ENCODE measurements at places on chromosomes 1 and 21. TPM values are rescaled to one million over a fixed set of nuclear protein-coding genes. Genes with fewer than 3 reads are reported as not detected.

FMO2 gene
- total RNA-seq, result not detected

EDN2 gene
- not detected for total RNA-seq

TINAGL1 gene
- total RNA-seq, result not detected

ANKRD65 gene
- total RNA-seq, result not detected

RBM11 gene
- total RNA-seq, result 0.88 TPM

FCRL1 gene
- total RNA-seq, result not detected

IL10 gene
- 1.9 TPM for total RNA-seq

OR2T12 gene
- total RNA-seq, result not detected

PLPPR5 gene
- total RNA-seq, result not detected

SEMA4A gene
- total RNA-seq, result 21.5 TPM

NUP210L gene
- total RNA-seq, result 0.05 TPM

MARK1 gene
- total RNA-seq, result not detected

SPSB1 gene
- total RNA-seq, result 18.0 TPM

OR6K3 gene
- total RNA-seq, result not detected

TNFRSF14 gene
- total RNA-seq, result 173 TPM

ADAMTSL4 gene
- 1.4 TPM for total RNA-seq

ZNF436 gene
- 6.1 TPM for total RNA-seq

NIBAN1 gene
- total RNA-seq, result 68.8 TPM

OR10J1 gene
- total RNA-seq, result not detected

TDRD5 gene
- not detected for total RNA-seq

CELA2A gene
- not detected for total RNA-seq

ADAMTS1 gene
- 1.4 TPM for total RNA-seq

MTF2 gene
- 56.6 TPM for total RNA-seq

SRGAP2B gene
- 39.3 TPM for total RNA-seq

CYP4A22 gene
- not detected for total RNA-seq

GBP5 gene
- 231 TPM for total RNA-seq

CD1E gene
- not detected for total RNA-seq

FCRL5 gene
- total RNA-seq, result not detected

WDR77 gene
- 28.4 TPM for total RNA-seq

RGS18 gene
- 0.28 TPM for total RNA-seq

GPR52 gene
- total RNA-seq, result 1.6 TPM

ZBTB37 gene
- total RNA-seq, result 11.3 TPM

LRRC7 gene
- not detected for total RNA-seq

RHEX gene
- total RNA-seq, result not detected

S100A7 gene
- not detected for total RNA-seq

OR2L5 gene
- not detected for total RNA-seq

CLCNKB gene
- not detected for total RNA-seq

GOLT1A gene
- not detected for total RNA-seq

CA14 gene
- not detected for total RNA-seq

COL8A2 gene
- total RNA-seq, result not detected

PDZK1IP1 gene
- not detected for total RNA-seq

RHBG gene
- not detected for total RNA-seq

FAM163A gene
- total RNA-seq, result not detected

FHAD1 gene
- total RNA-seq, result 0.18 TPM

C21orf58 gene
- total RNA-seq, result 49.4 TPM

TRIM17 gene
- 2.8 TPM for total RNA-seq

RAB7B gene
- not detected for total RNA-seq

GJA5 gene
- total RNA-seq, result not detected

SRRM1 gene
- total RNA-seq, result 172 TPM

TRNP1 gene
- not detected for total RNA-seq

MRPS15 gene
- total RNA-seq, result 99.9 TPM

DTL gene
- 60.7 TPM for total RNA-seq

A3GALT2 gene
- not detected for total RNA-seq
